Omental fat pad (tissue), 4 donors: ENCODE measurements at places on chromosomes 3 and 15.

DNA sequence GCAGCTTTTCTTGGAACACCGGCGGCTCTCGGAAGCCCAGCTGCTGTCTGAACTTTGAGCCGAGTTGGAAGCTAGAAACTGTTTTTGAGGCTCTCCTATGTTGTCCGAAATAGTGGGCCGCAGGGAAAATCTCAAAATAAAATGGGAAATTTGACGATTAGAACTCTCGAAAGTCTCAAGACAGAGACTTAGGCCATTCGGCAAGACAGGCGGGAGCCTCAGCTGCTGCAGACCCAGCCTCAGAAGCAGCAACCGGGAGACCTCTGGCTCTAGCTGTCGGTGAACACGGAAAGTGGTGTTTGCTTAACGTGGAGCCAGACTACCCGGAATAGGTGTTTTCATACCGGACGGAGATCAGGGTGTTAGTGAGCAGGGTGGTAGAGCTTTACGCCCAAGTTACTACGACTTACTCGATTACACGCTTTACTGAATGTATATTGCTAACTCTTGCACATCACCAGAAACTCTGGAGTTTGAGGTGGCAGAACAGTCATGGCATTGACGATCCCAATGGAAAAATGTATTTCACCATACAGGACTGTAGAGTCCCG, 357 bp upstream of the MAN2C1 start:
- no peak for DNase-seq

- no peak for DNase-seq
Measured at GRCh38 chr15:48630245-48630644, 15.3 kb downstream of the FBN1 start.

DNA sequence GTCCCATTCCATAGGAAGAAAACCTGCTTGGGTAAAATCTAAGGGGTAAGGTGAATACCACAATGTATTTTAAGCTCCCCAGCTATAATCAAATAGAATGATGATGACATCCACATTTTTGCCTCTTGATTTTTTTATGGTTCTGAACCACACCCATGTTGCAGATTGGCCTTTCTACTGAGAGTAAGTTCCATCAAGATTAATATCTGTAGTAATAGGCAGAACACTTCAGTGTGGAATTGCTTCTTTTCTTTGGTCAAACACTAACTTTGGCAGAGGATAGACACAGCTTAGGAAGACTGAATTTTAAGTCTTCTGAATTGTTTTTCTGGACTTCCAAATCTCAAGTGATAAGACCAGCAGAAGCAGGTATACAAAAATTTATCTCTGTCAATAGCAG, 27.0 kb downstream of the PLS1 start:
- DNase-seq: no peak

- DNase-seq: no peak
Measured at GRCh38 chr3:123100193-123100776, 33.5 kb downstream of the PDIA5 start.

DNA sequence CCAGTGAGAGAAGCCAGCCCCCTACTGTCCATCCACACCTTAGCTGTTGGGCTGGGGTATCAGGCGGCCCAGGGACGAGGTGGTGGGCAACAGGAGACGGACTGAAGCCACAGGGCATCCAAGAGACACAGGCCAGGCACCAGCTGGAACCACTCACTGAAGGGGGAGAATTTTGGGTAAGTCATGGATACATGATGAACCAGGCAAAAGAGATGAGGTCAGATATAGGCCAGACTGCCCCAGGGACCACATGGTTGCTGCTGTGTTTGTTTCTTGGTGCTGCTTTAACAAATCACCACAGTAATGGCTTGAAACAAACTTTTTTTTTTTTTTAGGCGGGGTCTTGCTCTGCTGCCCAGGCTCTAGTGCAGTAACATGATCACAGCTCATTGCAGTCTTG, 66.4 kb downstream of the SEMA5B start:
- DNase-seq: no peak

DNA sequence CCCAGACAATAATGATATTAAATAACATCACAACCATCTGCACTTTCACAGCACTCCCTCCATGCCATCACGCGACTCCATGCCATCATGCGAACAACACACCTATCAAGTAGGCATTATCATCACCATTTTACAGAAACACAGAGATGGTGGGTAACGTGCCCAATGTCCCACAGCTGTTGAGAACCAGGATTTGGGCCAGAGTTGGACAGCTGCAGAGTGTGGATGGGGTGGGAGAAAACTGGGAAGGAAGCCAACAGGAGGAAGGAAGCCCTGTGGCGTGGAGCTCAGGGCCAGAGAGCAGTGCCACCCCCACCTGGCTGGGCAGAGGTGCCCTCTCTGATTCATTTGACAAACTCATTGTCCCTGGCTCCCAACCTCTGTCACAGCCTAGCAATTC, 29.0 kb downstream of the RBPMS2 start:
- no peak for DNase-seq

DNA sequence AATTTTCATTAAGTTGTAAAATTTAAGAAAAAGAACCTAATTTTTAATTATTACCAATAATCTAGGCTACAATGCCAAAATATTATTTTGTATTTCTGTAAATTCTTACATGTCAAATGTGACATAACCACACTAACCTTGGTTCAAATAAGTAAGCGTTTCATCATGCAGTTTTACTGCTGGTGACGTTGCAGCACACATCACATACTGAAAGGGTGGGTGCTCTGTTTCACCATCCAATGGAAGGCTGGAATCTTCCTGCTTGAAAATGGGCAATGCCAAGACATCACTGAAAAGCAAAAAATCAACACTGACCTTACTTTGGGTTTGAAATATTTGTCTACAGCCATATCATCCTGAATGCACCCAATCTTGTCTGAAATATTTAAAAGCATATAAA, 14.8 kb downstream of the UBP1 start:
- DNase-seq: no peak

DNA sequence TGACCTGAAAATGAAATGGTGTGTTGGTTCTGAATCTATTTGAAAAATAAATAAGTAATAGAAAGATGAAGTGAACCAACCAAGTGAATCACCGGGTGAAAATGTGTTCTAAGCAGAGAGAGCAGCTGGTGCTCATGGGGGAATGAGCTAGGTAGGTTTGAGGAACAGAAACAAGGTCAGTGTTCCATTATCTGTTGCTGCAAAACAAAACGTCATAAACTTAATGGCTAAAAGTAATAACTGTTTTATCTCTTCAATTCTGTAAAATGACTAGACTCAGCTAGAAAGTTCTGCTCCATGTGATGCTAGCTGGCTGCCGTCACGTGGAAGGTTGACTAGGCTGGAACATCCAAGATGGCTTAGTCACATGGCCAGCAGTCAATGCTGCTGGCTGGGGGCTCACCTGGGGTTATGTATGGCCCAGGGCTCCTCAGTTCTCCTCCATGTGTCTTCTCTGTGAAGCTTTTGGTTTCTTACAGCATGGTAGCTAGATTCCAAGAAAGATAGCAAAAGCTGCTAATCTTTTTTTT, 13.3 kb upstream of the SH3BP5 start:
- no peak for DNase-seq

GRCh38 chr15:28123408-28124023, 24.4 kb upstream of the OCA2 start:
- no peak for DNase-seq

DNA sequence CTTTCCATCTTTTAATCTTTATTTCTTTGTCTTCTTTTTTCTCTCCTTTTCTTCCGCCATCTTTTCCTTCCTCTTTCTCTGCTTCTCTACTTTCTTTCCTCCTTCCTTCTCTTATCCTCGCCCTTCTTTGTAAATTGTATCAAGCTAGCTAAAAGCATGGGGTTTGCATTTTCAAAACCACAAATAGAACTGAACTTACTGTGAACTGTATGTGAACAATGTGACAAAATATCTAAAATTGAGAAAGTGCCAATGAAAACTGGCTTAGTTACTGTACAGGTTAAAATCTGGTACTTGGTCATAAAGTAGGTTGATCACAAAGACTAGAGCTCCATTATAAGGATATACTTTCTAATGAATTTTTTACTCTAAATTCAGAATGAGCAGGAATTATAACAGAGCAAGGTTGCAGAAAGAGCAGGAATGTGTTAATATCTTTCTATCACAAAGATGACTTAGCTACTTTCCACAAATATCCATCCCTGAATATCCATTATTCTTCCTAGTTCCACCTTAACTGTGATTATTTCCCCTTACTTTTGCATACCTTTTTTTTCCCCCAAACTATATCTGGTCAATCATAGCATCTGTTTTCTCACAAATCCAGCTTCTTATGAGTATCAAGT, 122.4 kb downstream of the LSAMP start:
- no peak for DNase-seq

GRCh38 chr3:29605845-29606244, 325.0 kb downstream of the RBMS3 start:
- no peak for DNase-seq

GRCh38 chr3:149967086-149967685, 3.5 kb downstream of the PFN2 start:
- no peak for DNase-seq

DNA sequence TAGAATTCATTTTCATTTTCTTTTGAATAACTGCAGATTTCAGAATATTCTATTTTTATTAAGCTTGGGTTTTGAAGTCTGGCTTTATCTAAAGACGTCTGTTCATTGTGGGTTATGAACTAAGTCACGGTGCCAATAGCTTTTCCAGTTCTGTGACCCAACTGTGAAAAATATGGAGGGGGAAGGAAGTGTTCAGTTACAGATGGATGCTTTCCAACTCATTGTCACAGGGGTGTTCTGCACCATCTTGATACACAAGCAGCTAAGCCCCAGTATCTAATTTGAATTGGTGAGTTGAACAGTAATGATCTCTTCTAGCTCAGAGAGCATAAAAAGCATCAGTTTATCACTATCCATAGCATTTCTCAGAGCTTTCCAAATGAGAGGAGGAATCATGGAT, 710.6 kb downstream of the EDEM1 start:
- no peak for DNase-seq

- no peak for DNase-seq
Measured at GRCh38 chr15:65887565-65887964, 18.3 kb downstream of the RAB11A start.

- DNase-seq: no peak
Measured at GRCh38 chr3:130850843-130851242, 43.0 kb upstream of the ATP2C1 start.

DNA sequence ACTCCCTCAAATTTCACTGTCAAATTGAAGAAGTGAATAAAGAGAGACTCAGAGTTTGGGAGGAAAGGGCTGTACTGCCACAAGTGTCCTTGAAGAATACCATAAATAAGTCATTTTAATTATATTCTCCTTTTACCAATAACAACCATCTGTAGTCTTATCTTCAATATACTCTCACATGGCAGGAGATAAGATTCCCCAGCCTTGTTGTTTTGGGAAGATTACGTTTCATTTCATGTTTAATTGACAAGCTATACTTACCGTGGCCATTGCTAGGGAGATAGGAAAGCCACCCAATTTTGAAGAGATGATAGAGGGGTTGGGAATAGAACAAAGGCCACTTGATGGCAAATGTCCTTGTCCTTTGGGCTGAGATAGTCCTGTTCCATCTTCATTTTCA, 2.3 kb downstream of the MINDY4B start:
- no peak for DNase-seq

DNA sequence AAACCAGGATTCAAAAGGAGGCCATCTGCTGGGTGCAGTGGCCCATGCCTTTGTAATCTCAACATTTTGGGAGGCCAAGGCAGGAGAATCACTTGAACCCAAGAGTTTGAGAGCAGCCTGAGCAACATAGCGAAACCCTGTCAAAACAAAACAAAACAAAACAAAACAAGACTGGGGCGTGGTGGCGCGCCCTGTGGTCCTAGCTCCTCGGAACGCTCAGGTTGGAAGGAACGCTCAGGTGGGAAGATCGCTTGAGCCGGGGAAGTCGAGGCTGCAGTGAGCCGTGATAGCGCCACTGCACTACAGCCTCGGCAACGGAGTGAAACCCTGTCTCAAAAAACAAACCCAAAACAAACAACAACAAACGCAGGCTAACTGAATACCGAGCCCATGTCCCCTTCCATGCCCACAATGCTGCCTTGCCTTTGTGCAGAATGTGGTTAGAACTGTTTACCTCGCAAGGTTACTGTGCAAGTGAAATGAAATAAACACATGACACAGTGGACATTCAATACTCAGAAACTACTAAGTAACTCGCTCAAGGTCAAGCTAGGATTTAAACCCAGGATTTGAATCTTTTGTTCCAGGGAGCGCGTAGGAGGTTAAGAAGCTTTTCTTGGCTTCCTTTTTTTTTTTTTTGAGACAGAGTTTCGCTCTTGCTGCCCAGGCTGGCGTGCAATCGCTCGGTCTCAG, 766 bp upstream of the EMC4 start:
- no peak for DNase-seq

DNA sequence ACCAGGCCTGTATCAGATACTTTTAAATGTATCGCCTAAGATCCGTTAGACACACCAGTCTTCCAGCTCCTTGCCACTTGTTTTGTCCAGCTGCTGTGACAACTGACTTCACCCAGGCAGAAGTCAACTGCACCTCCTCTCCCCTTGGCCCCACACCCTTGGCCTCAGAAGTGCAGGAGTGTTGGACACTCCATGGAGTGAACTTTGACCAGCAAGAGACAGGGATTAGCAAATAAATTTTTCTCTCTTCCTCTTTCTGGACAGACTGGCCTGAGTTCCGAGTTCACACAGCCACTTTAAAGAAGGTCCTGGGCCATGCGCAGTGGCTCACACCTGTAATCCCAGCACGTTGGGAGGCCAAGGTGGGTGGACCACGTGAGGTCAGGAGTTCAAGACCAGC, 2.9 kb upstream of the CLN6 start:
- no peak for DNase-seq

DNA sequence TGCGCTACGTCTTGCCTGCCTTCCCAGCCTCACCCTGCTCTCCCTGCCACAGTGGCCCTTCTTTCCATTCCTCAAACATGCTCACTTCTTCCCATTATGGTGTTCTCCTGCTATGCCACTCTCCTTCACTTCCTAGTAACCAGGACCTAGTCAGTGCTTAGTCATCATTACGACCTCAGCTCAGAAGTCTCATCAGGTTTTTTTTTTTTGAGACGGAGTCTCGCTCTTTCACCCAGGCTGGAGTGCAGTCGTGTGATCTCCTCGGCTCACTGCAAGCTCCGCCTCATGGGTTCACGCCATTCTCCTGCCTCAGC, 149.5 kb downstream of the GREM1 start:
- DNase-seq: no peak

- no peak for DNase-seq
Measured at GRCh38 chr15:39283531-39283930, 297.3 kb upstream of the THBS1 start.

GRCh38 chr3:131072099-131072559, 45.5 kb downstream of the NEK11 start:
- no peak for DNase-seq

- no peak for DNase-seq
Measured at GRCh38 chr3:155368786-155369185, 75.3 kb upstream of the STRIT1 start.
